ENCODE measurements at places on chromosomes 4 and X. TPM values are rescaled to one million over a fixed set of nuclear protein-coding genes. Genes with fewer than 3 reads are reported as not detected.

Gene SHROOM3
- 5.5 TPM for total RNA-seq

Gene EMCN
- 40.8 TPM for total RNA-seq

Gene TCEAL6
- total RNA-seq, result not detected

Gene KLB
- total RNA-seq, result under 0.01 TPM

Gene GNRHR
- total RNA-seq, result not detected

Gene CLGN
- 0.09 TPM for total RNA-seq
